GM04503 (cell line): ENCODE measurements at places on chromosomes 3 and 15.

GRCh38 chr3:180280555-180280954 lies 243.8 kb upstream of the PEX5L start:
- DNase-seq, result no peak

DNA sequence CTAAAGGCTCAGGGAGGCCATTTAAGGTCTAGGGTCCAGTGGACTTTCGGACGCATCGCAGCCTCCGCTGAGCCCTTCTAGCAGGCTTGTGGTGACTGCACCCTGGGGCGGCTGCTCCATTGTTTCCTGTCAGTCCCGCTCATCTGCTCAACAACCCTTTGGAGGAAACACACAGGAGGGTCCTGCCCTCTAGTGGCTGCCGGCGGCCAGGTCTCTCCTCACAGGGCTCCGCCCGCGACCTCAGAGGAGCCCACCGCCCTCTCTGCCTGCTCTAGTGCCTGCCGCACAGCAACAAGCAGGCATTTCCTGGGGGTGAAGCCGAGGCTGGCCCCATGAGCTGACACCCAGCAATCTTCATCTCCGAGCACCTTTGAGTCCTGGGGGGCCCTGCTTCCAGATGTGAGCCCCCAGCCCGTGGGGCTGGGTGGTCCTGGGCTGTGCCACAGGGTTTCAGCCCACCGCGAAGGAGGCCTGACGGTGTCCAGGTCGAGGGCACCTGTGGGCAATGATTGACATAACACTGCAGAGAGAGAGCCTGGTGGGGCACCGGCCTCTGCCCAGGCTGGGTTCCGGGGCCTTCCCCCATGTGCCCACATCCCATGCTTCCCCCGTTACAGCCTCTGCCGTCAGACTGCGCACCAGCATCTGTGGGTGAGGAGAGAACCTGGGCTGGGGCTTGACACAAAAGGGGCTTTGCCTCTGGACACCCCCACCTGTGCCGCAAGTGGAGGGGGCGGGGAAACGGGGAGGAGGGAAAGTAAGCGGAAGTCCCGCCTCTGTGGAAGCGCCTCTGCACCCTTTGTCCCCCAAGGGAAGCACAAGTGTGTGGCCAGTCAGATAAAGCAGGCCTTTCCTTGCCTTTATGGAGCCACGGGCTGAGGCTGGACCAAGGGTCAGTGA lies 27.0 kb upstream of the SFMBT1 start:
- peak; percentile 19 for DNase-seq

GRCh38 chr15:76866716-76867321 lies 38.3 kb downstream of the SCAPER start:
- DNase-seq, result peak; percentile 14

DNA sequence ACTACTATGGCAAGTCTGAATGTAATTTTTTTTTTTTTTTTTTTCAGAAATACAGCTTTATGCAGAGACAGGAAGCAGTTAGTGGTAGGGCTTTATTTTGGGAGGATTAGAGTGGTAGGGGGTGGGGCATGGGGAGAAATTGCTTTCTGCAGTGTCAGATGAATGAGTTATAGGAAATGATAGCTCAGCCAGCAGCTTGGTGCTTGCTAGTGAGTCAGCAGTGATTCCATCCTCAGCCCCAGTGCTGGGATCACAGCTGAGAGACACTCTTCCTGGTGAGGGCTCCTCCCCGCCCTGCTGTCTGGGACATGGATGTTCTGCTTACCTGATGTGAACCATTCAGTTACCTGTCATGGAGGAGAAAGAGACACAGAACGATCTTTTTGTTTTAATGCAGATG lies 39.6 kb downstream of the SEMA6D start:
- DNase-seq, result peak; percentile 57

DNA sequence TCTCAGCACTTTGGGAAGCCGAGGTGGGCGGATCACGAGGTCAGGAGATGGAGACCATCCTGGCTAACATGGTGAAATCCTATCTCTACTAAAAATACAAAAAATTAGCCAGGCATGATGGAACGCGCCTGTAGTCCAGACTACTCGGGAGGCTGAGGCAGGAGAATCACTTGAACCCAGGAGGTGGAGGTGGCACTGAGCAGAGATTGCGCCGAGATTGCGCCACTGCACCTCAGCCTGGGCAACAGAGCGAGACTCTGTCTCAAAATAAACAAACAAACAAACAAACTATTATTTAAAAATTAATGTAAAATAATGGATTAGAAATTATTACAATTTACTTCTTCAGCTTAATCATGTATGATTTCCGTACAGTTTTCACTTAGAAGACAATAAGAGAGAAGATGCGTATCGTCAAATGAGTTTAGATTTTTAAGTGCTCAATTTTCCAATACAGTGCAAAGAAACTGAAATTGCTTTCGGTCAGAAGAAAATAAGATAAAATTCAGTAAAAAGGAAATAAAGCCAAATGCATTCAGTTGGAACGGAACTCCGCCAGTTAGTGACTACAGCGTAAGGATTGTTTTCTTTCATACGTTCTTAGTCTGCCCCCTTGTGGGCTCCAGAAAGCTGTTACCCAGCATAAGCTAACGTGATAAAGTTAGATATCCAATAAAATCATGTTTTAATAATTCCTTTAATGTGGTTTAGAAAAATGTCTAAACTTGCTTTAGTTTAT lies 24.8 kb downstream of the AADAC start:
- DNase-seq, result peak; percentile 32

DNA sequence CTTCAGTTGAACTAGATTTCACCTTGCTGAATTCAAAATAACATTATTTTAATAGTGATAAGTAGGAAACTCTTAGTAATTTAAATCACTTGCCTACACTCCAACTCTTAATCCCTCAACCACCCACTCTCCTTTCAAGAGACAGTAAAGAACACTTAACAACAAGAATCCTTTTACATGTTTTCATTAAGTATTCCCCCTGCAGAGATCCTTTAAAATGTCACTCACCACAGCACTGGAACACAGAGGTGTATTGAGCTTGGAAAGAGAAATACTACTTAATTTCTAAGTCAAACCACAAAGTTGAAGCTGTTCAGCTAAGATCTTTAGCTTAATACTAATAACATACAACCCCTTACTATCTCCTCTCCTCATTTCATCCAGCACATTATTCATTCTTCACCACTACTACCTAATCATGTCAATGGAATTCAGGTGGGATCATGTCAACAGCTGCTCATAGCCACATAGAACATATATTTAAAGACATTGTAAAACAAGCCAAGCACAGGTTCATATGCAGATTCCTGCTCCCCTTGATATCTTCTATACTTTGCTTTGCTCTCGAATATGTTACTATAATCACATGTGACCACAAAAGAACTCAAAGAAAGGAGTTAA lies 40.5 kb downstream of the IMPG2 start:
- no peak for DNase-seq

- DNase-seq, result no peak
Measured at GRCh38 chr15:75714195-75714594, 1.5 kb upstream of the CSPG4 start.

DNA sequence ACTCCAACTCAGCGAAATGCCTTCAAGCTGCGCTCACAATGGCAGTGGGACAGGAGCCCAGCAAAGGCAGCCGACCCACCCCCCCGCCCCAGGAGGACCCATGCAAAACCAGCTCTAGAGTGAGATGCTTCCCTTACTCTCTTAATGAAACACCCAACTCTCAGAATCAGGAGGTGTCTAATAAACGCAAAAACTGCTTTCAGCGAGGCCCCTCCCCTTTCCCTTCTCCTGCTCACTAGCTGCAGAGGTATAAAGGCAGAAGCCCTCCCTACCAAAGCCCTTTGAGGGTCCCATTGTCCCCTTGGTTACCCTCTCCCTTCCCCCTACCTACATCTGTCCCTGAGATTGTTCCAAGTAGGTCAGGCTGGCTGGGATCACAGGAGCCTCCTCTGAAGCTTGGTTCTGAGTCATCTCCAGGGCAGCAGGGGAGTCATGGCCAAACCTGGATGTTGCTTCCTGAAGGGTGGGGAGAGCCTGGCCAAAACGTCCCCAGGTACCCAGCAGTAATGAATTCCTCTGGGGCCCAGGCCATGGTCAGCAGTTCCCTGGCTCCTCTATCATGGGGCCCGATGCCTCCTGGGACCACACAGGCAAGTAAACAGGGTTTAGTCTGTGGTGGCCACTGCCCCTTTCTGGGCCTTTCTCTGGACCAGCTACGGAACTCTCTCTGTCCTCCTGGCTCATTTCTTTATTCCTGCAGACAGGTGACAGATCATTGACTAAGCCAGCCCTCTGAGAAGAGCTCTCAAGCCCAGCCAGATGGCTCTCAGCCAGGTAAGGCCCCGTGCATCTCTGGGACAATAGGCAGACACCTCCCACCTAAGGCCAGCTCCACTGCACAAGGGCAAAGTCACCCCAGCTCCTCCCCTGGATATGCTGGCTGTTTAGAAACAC lies 8.6 kb downstream of the KLHL25 start:
- DNase-seq, result no peak

DNA sequence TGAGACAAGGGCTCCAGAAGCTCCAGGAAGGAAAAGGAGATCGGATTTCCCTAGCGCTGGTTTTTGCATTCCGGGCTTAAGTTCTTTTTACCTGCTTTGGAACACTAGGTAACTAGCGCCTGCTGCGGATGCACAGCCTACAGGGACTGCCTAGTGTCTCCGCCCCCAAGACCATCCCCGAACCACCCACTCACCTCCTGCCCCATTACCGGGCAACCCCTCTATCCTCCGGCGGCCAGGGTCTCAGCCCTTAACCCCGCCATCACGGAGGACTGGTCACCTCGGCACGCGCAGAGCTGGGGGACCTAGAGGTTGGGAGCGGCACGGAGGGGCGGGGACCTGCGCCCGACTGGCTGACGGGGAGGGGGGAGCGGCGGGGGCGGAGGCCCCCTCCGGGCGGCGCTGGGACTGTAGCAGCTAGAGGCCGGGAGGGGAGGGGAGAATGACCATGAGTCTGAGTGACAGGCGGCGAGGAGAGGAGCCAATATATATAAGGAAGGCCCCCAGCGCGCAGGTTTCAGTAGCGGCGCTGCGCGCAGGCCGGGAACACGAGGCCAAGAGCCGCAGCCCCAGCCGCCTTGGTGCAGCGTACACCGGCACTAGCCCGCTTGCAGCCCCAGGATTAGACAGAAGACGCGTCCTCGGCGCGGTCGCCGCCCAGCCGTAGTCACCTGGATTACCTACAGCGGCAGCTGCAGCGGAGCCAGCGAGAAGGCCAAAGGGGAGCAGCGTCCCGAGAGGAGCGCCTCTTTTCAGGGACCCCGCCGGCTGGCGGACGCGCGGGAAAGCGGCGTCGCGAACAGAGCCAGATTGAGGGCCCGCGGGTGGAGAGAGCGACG lies at the start of gene DLL4:
Gene DLL4 (plus strand): TSS at position 520 of the 839 bp plus-strand sequence. CDS start 329 bp downstream, outside the sequence.
- DNase-seq, result no peak

DNA sequence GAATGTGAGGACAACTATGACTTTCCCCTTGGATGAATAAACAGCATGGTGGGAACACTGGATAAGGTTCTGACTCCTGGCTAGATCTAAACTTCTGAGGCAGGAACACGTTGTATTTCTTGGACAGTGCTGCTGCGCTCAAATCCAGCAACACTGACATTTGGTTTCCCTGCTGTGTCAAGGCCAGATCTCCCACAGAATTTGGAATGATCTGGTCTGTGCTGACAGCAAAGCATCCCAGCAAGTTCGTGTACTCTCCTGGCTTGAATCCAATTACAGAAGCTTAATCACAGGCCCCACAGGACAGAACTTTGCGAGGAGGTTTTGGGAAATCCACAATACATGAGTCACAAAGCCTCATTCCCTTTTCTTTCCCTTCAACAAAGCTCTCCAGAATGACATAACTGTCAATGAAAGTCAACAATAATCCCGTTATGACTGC lies 92.5 kb downstream of the ADAMTS9 start:
- peak; percentile 63 for DNase-seq

- peak; percentile 27 for DNase-seq
Measured at GRCh38 chr3:141796081-141796888, 33.1 kb downstream of the GRK7 start.

- DNase-seq, result no peak
Measured at GRCh38 chr3:113839551-113839950, 963 bp downstream of the GRAMD1C start.

DNA sequence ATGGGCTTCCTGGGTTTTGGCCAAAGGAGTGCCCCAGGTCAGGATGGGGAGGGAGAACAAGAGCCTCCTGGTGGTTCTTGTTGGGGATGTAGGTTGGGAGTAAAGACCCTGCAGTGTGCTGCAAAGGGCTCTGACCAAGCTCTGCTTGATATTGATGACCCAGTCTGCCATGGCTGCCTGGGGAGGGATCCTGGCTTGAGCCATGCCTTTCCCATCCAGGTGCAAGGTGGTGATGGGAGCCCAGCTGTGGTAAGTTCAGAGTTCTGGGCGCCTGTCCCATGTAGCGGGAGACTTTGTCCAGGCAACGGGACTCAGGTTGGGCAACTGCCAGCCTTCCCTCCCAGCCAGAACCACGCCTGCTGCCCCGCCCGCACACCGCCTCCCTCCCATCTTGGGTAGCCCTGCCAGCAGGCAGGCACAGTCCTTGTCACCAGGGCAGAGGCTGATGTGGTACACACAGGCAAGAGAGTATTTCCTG lies 2.6 kb downstream of the GNAI2 start:
- DNase-seq, result no peak

DNA sequence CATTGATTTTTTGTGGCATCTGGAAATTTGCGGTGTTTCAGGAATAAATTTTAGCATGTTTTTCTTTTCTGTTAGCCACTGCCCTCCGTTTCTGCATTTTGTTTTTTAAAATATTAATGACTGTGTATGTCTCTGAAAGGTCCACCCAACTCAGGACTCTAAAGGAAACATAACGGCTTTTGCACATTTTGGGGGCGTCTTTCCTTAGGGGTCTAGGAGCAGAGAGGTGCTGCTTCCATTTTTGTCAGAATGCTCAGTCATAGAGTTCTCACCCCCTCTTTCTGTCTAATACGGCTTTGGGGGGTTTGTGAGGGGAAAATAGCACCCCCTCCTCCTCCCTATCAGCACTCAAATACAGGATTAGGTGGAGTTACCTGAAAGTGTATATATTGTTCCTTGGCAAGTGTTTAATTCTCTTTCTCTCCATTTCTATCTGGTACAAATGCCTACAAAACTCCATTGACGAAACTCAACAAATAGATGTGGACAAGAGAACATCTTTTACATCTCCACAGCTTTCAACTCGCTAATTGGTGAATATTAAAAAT lies 219.4 kb downstream of the MEIS2 start:
- DNase-seq, result no peak

DNA sequence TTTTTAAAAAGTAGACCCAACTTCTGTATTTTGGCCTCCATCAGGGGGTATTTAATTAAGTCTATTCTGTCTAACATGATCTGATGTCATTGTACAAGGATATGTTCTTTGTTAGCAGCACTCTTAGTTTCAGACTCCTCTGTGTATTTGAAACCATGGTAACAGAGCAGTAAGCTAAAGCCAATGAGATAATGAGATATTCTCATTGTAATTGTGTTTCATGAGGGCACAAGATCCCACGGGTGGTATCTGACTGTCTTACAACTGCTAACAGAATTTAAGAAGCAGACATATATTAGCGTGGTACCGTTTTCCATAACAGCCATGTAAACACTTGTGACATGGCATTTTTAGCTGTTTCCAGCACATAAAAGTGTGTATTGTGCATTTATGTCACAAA lies 251.2 kb upstream of the VEPH1 start:
- peak; percentile 26 for DNase-seq

DNA sequence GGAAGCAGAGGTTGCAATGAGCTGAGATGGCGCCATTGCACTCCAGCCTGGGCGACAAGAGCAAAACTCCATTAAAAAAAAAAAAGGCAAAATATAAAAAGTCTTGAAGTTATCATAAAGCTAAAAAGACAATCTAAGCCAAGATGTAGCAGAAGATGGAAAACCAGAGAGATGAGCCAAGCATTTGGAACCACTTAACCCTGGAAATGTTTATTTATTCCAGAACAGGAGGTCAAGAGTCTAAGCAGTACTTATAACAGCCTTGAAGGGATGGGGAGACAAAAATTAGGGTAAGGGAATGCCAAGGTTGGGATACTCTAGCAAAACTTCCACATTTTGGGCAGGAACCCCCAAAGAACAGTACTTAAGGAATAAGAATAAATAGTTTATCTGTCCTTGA lies 30.1 kb downstream of the FAIM start:
- DNase-seq, result no peak
